Bronchial epithelial cell (primary cell): ENCODE measurements at places on chromosomes 6 and 20. TPM values are rescaled to one million over a fixed set of nuclear protein-coding genes. Genes with fewer than 3 reads are reported as not detected.

DNA sequence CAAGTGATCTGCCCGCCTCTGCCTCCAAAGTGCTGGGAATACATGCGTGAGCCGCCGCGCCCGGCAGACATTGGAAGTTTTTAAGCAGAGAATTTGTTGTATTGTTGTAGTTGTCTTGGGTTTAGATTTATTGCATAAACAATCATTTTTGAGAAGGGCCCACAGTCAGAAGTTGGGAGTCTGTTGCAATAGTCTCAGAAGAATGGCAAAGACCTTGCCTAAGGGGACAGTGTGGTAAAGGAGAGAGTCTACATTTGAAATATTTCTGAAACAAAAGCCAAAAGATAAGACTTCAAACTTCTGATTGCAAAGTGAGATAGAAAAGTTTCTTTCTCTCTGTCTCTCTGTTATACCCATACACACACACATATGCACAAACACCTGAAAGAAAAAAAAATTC is 22.5 kb downstream of the HFE start:
- no peak for DNase-seq

ANKEF1 gene
- 4.2 and 5.2 TPM in 2 replicates for total RNA-seq

PRR18 gene
- total RNA-seq, result under 0.01 TPM in 2 replicates

NNAT gene
- total RNA-seq, result not detected in 2 replicates

SAMD5 gene
- 2.6 and 3.1 TPM in 2 replicates for total RNA-seq
